ENCODE measurements at places on chromosomes 1 and 21.

DNA sequence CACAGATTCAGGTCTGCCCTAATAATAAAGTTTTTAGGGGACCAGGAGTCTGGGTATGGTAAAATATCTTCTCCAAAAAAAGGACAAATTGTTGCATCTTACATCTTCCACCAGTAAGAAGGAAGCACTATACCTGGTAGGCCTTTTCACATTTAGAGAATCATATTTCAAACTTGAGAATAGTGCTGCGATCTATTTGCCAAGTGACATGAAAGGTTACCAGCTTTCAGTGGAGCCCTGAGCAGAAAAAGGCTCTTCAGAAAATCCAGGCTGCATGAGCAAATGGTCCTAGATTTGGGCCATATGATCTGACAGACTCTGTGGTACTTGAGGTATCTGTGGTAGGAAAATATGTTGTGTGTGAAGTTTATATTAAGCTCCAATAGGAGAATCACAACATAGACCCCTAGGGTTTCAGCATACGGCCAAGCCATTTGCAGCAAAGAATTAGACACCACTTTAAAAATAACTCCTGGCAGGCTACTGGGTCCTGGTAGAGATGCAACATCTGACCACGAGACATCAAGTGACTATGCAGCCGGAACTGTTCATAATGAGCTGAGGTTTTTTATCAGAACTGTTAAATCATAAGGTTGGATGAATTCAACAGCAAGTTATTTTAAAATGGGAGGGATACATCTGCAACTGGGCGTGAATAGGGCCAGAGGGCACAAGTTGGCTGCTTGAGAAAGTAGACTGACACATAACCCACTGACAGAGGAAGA, 38.6 kb upstream of the CCDC190 start:
- DNase-seq: no peak

DNA sequence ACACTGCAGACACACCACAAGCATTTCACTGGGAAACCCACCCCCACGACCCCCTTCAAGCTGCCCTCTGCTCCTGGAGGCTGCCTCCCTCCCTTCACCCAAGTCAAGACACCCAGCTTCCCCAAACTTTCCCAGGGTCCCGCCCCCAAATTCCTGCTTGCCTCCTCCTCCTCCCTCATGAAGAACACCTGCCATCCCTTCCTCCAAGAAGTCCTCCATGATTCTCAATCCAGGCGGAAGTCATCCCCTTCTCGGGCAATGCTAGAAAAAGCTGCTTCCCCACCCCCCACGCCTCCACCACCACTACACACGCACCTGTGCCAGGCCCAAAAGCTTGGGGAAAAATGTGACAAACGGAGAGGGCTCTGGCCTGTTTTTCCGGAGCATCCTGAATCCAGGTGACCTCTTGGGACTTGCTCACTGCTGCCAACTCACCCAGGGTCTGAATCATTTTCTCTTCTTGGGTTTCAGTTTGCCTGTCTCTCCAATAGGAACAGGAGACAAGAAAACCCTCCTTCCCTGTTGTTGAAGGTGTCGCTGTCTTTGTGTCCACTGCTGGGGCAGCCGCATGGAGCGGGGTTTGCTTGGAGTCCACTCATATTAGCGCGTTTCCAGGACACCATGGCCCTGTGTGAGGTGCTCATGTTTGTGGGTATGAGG, 101.0 kb upstream of the CASZ1 start:
- DNase-seq: no peak

DNA sequence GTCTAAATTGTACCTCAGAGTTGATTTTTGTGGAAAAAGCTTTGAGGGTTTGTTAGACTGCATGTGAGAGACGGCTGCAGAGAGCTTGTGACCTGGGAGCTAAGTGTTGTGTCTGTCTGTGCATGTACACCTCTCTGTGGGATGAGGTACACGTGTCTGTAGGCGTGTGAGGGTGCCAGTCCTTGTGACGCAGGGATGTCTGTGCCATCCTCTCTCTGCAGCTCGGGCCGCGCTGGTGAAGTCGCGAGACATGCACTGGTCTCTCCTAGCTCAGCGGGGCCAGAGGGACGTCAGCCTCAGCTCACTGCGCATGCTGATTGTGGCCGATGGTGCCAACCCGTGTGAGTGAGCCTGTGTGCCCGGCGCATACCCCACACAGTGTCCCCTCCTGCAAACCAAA, 66.6 kb downstream of the S100B start:
- DNase-seq: no peak

GRCh38 chr1:65443647-65444046, 23.2 kb downstream of the LEPR start:
- no peak for DNase-seq

GRCh38 chr1:184160236-184160635, 108.7 kb downstream of the TSEN15 start:
- DNase-seq: peak; percentile 32

DNA sequence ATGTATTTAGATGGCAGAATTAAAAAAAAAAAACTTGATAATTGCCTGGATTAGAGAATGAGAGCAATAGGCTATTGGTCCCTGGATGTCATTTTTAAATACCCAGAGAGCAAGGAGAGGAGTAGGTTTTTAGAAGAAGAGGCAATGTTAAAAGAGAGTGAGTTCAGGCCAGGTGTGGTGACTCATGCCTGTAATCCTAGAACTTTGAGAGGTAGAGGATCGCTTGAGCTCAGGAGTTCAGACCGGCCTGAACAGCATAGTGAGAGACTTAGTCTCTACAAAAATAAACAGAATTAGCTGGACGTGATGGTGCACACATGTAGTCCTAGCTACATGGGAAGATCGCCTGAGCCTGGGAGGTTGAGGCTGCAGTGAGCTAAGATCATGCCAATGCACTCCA, 15.9 kb upstream of the MUTYH start:
- DNase-seq: no peak

GRCh38 chr1:190124068-190124467, 353.6 kb downstream of the BRINP3 start:
- no peak for DNase-seq

- peak; percentile 25 for DNase-seq
These were observed 2.4 kb downstream of the ATP2B4 start for GRCh38 chr1:203629016-203629506.

DNA sequence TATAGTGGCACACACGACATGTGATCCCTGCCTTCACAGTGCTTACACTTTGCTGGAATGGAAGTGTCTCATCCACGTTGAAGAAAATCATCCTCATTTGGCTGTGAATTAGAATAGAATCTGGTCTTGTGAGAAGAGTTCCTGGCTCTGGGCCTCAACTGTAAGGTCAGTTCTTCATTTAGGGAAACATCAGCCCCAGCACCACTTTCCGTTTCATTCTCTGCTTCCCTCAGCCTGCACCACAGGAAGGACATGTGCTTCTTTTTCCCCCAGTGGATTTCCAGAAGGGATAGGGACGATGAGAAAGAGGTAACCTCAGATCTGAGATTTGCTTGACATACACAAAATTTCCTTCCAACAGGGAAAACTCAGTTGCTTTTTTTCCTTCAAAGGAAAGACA, 3.7 kb upstream of the ALX3 start:
- DNase-seq: no peak

DNA sequence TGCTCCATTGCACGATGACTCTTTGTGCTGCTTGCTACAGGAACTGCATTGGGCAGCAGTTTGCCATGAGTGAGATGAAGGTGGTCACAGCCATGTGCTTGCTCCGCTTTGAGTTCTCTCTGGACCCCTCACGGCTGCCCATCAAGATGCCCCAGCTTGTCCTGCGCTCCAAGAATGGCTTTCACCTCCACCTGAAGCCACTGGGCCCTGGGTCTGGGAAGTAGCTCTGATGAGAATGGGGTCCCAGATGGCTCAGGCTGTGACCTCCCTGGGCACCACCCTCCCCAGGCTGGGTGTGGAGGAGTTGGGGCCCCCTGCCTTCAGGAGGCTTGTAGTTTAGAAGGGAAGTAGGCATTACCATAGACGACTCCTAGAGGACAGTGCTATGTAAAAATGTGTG, 19.7 kb downstream of the CYP4B1 start:
- no peak for DNase-seq

DNA sequence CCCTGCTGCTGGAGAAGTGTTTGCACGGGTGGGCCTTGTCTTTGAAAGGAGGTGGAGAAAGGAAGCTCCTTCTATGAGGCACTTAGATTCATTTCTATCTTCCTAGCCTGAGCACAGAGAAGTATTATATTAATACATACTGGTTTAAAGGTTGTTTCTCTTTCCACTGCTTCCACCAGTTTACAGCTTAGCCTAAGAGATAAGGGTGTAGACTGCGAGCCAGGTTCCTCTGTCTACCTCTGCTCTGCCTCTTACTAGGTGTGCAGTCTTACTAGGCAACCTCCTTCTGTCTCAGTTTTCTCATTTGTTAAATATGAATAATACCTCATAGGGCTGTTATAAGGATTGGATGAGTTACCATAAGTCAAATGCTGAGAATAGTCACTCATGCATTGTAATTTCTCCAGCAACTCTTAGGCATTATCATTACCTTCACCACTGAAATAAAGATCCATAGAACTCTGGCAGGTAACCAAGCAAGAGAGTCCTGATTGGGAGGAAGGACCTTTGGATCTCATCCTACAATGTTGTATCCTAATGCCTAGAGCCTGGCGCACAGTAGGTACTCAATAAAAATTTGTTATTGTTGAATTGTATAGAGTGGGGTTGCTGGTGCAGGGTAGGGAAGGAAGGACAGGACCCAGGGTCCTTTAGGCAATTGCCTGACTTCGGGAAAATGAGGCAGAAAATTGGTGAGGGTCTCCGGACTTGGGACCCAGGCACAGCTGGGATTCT, 95.1 kb downstream of the TBX19 start:
- no peak for DNase-seq

- DNase-seq: peak; percentile 40
These were observed 481 bp downstream of the TAL1 start for GRCh38 chr1:47231301-47232186.

DNA sequence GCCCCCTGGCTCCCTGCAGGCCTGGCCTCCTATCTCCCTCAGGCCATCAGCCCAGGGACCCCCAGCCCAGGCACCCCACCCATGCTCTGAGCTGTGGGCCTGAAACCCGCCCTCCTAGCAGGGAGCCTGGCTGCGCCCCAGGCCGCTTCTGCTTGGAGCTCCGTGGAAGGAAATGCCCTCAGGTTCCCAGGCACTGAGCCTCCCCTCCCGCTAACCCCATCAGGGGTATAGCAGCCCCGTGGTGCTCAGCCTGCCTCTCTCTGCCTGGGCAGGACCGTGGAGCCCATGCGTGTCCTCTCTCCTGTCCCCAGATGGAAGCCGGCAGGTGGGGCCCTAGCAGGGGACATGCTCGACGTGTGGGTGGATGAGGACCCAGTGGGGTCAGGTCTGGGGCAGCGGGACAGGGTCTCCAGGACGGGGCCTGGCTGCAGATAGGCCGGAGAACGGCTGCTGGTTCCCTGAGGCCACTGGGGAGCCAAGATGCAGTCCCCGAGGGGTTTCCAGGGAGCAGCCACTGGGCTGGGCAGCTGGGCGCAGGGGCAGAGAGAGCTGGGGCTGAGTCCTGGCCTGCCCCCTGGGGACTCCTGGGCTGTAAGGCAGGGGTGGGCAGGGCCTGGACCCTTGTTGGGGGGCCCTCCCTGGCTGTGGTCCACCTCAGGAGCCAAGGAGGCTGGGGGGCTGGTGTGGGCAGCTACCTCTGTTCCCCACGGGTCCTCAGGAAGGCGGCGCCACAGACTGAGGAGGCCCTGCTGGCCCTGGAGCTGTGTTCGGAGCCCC, 75.5 kb downstream of the MORN1 start:
- no peak for DNase-seq

- no peak for DNase-seq
These were observed 157.6 kb downstream of the EDEM3 start for GRCh38 chr1:184596950-184597645.

GRCh38 chr1:161182214-161182613, 4.9 kb upstream of the B4GALT3 start:
- DNase-seq: peak; percentile 68

GRCh38 chr1:43049481-43049880, 90.8 kb upstream of the SLC2A1 start:
- no peak for DNase-seq

DNA sequence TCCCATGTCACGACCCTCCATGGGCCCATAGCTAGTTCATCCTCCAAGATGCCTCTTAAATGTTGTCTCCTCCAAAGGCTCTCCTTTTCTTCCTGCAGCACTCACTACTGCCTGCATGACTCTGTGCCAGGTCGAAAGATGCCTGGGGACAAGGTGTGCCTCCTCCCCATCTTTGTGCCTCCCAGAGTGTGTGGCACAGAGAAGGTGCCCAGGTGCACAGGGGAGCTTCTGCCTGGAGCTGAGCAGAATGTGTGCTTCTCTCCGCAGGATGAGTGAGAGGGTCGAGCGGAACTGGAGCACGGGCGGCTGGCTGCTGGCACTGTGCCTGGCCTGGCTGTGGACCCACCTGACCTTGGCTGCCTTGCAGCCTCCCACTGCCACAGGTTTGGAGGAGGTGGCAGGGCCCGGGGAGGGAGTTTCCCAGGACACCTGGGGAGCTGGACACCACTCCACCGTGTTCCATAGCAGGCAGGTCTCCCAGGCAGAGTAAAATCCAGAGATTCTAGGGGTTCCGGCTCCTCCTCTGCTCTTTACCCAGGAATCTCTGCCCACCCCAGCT, 6.9 kb upstream of the PPM1J start:
- no peak for DNase-seq

All from CD4-positive, alpha-beta T cell treated with Interleukin-1 beta for 1 hour (primary cell).